SHP77 treated with DMSO at 0.1 percent for 48 hours (cell line): ENCODE measurements at places on chromosomes 2 and 18.

GRCh38 chr2:107648781-107649404, 177.8 kb upstream of the RGPD4 start:
- DNase-seq = no peak

DNA sequence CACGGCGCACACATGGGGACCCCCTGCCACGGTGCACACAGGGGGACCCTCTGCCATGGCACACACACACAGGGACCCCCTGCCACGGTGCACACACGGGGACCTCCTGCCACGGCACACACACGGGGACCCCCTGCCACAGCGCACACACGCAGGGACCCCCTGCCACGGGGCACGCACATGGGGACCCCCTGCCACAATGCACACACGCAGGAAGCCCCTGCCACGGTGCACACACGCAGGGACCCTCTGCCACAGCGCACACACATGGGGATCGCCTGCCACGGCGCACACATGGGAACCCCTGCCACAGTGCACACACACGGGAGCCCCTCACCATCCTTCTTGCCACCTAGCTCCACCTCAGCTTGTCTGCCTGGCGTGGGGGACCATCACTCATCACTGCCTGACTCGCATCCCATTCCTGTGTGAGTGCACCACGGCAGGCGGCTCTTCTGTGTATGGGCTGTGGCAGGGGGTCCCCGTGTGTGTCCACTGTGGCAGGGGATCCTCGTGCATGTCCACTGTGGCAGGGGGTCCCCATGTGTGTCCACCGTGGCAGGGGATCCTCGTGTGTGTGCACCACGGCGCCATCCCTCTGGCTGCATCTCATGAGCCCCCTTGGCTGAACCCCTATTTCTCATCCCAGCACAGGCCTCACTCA, 206.7 kb downstream of the EIPR1 start:
- DNase-seq = no peak

DNA sequence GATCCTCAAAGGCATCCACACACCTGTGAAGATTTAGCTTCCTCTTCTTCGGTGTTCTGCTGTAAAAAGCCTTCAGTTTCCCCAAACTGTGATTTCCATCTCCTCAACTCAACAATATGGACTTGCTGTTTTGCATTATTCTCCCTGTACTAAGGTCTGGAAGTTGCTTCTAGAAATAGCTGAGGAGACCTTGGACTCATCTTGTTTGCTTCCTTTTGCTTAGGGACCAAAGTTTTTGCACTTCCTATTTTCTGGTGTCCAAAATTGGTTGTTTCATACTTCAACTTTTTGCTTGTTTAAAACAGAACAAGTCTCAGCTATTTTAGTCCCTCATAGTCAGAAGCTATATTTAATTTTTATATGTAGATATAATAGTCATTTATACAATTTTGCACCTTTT, 201.9 kb upstream of the COPS8 start:
- DNase-seq = no peak

DNA sequence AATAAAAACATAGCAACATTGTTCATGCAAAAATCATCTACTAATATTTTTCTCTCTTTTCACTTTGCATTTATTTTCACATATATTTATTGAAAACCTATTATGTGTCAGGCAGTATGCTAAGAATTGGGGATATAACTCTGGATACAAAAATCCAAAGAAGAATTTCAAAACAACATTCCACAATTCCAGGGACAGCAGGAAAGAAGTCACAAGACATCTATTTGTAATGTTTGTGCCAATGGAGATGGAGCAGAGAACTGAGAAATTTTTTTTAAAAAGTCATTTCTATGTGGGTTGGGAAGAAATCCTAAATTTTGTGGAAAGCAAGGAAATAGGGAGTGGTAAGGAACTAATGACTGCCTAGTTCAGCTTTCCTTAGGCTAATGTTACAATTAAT, 128.6 kb upstream of the TLK1 start:
- DNase-seq = no peak

DNA sequence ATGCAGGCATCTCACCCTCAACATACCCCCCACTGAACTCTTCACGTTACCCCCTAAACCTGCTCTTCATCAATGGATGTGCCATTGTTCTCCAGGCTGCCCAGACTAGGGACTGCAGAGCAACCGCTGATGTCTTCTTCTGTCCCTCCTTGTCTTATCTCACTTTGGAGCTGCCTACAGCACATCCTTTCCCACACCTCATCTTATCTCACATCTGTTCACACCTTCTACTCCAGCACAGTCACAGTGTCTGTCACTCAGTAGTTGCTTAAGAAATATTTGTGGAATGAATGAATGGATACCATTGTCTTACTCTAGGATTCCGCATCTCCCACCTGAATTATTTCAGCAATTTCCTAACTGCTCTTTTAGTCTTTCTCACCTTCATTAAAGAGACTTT, 144.5 kb downstream of the ANTXR1 start:
- DNase-seq = no peak
